ENCODE measurements at places on chromosomes 11 and 22.
A peak's percentile ranks its signal among the peaks of the same experiment; 100 is the strongest.

- DNase-seq: no peak
These were observed 1145.6 kb upstream of the TENM4 start for GRCh38 chr11:80586464-80586863.

GRCh38 chr11:109338131-109338530 is 83.9 kb upstream of the C11orf87 start:
- DNase-seq: no peak

- DNase-seq: no peak
These were observed 2.1 kb downstream of the RTN3 start for GRCh38 chr11:63683133-63683991.

- no peak for DNase-seq
These were observed 576.5 kb upstream of the B3GAT1 start for GRCh38 chr11:134988495-134988894.

DNA sequence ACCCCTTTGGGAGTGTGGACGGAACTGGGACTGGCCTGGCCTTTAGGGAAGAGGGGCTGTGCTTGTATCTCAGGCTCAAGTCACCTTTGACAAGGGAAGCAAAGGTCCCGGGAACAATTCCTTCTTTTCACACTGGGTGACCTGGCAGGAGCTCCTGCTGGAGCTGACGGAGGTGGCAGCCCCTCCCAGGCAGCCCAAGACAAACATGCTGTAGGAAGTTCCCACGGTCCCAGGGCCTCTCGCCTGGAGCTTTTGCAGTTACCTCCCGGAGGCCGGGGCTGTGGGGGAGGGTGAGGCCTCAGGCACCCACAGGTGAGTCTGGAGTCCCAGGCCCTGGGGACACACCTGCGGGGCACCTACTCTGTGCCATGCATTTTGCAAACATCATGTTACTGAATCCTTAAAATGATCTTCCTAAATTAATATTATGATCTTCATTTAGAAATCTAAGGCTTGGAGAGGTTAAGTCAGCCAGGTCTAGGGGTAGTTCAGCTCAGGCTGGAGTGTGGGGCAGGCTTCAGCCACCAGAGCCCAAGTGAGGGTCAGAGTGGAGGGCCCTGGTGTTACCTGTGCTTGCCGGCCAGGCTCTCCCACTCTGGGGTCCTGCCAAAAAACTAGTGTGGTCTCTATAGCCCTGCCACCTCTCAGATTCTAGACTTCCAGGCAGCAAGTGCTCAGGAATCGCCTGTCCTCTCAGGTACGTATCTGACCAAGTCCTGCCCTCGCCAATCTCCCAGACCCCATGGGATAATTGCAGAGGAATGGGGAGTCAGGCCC is 15.7 kb upstream of the MYEOV start:
- DNase-seq: peak; percentile 94

DNA sequence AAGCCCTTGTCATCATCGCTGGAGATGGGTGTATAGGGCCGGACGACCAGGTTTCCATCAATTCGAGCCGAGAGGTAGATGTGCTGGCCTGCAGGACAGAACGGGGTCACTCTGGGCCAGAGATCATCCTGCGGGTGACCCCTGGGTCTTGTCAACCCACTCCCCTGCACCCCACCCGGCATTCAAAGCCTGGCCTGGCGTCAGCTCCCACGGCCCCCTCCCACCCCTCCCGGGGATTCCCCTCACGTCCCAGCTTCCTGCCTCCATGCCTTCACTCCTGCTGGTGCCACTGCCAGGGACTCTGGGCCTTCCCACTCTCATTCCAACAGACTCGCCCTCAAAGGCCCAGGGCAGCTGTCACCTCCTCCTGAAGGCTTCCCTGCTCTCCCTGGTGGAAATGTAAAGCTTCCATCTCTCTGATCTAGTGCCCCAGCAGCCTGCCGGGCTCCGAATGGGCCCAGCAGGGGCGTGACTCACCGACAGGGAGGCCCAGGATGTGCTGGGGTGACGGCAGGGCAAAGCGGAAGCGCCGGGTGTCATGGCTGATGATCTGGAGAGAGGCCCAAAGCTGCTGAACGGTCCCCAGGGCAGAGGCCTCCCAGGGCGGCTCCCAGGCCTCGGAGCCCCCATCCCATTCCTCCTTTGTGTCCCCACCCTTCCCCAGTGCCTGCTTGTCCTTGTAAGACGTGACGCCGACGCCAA is 9.3 kb downstream of the ATP5MGL start:
- no peak for DNase-seq

GRCh38 chr11:95863486-95864140 is 60.3 kb downstream of the MTMR2 start:
- no peak for DNase-seq

GRCh38 chr22:17143826-17144225 is 15.3 kb downstream of the HDHD5 start:
- DNase-seq: no peak

- DNase-seq: peak; percentile 55
These were observed 5.3 kb downstream of the SLC17A6 start for GRCh38 chr11:22343371-22344032.

DNA sequence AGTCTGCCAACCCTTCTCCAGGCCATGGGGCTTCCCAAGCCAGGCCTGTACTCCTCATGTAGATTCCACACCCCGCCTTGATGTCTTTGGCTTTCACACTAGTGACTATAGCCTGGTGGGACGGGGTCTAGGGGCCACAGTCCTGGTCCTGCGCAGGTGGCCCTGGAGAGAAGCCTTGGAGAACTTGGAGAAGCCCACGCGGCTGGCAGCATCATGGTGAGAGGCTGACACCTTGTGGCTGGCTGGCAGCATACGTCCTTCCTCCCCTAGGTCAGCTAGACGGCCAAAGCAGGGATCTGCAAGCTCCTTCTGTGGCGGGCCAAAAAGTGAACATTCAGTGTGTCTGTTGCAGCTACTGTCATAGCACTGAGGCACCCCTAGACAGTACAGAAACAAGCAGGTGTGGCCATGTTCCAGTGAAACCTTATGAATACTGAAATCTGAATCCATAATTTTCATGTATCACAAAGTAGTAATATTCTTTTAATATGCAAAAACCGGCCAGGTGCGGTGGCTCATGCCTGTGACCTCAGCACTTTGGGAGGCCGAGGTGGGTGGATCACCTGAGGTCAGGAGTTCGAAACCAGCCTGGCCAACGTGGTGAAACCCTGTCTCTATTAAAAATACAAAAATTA is 42.0 kb downstream of the FAM83F start:
- peak; percentile 52 for DNase-seq

GRCh38 chr11:444396-445144 is 2.8 kb upstream of the ANO9 start:
- DNase-seq: peak; percentile 46

DNA sequence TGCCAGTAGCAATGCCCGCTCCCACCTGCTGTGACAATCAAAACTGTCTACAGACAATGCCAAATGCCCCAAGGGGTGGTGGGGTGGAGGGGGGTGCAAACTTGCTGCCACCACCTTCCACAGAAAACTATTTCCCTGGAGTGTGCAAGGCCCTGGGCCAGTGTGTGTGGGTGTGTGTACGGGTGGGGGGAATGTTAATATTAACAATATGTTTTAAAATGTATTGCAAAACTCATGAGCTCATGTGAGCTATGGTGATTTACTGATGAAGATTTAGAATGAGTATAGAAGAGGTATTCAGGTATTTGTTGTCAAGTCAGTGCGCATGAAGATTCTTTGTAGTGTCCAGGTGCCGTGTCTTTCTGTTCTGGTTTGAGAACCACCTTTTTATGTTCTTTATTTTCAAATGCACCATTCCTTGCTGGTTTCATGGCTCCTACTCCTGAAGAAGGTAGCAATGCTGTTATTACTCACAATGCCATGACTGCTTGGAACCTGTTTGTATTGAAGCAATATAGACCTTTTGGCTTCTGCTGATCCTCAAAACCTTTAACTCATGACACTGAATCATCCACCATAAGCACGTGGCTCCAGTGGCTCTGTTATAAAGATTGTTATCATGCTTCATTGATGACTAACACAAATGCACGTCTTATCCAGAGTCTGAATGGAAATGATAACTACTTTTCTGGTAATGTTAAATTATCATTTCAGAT is 29.9 kb upstream of the AQP11 start:
- DNase-seq: no peak

DNA sequence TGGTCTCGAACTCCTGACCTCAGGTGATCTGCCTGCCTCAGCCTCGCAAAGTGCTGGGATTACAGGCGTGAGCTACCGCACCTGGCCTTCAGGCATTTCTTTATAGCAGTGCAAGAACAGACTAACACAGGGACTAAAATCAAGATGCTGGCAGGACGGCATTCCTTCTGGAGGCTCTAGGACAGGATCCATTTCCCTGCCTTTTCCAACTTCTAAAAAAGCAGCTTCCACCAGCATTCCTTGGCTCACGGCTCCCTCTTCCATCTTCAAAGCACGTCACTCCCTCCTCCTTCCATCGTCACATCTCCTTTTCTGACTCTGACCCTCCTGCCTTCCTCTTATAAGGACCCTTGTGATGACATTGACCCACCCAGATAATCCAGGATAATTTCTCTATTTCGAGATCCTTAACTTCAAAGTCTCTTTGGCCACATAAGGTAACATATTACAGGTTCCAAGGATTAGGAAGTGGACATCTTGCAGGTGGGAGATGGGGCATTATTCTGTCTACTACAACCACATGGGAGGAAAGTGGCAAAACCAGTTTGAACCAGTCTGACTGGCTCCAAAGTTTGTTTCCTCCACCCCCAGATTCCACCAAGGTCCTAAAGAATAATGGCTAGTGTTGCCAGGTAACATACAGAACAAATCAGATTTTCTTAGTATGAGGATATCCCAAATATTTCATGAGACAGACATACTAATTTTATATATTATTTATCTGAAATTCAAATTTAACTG is 172.5 kb downstream of the MN1 start:
- no peak for DNase-seq

GRCh38 chr22:48077699-48078098 is 1315.2 kb downstream of the TBC1D22A start:
- DNase-seq: no peak

GRCh38 chr11:14577835-14578529 is 57.8 kb upstream of the PSMA1 start:
- DNase-seq: no peak

- peak; percentile 68 for DNase-seq
These were observed 39.3 kb upstream of the CELSR1 start for GRCh38 chr22:46576556-46577367.

GRCh38 chr22:44401783-44402110 is 89.0 kb upstream of the SHISAL1 start:
- DNase-seq: no peak

GRCh38 chr11:60705895-60706294 is 6.5 kb downstream of the MS4A8 start:
- no peak for DNase-seq

DNA sequence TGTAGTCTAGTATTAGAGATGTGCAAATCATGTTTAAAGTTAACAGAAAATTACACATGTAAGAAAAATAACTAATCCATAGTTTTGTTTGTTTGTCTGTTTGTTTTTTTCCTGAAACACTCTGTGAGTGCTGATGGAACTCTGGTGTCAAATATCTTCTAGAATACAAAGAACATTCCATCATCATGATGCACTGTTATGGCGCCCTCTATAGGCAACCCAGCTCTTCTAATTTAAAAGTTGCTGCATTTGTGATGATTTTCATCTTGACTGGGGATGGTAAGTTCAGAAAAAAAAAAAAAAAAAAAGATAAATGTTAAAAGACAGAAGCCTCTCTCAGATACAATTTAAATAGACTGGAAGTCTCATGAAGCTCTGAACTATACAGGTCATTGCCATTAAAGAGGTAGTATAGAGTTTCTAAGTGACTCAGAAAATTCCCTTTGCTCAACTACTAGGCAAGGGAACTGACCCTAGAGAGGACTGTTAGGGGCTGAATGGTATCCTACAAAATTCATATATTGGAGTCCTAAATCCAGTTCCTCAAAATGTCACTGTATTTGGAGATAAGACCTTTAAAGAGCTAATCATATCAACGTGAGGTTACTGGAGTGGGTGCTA is 597.2 kb upstream of the ANO3 start:
- no peak for DNase-seq

DNA sequence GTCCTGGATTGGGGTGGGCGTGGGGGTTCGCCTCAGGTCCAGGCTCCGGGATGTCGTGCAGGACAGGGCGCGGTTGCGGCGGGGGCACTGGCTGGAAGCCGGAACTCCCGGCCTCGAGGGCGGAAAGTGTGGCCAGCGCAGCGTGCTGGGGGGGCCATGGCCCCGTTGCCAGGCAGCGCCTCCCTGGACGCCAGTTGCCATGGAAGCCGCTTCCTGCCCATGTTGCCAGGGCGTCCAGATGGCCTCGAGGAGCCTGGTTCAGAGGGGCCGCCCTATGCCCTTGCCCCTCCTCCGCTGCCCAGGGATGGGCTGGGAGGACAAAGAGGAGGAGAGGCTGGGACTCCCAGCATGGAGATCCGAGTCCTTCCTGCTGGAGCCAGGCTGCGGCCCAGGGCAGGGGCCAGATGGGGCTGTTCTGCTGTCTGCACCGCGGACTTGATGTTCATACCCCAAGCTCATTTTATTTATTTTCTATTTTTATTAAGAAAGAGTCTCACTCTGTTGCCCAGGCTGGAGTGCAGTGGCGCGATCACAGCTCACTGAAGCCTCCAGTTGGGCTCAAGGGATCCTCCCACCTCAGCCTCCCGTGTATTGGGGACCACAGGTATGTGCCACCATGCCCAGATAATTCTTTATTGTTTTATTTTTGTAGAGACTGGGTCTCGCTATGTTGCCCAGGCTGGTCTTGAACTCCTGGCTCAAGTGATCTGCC is 4.6 kb upstream of the CCDC188 start:
- DNase-seq: no peak

- DNase-seq: no peak
These were observed 238.3 kb upstream of the NCAM1 start for GRCh38 chr11:112722876-112723275.

DNA sequence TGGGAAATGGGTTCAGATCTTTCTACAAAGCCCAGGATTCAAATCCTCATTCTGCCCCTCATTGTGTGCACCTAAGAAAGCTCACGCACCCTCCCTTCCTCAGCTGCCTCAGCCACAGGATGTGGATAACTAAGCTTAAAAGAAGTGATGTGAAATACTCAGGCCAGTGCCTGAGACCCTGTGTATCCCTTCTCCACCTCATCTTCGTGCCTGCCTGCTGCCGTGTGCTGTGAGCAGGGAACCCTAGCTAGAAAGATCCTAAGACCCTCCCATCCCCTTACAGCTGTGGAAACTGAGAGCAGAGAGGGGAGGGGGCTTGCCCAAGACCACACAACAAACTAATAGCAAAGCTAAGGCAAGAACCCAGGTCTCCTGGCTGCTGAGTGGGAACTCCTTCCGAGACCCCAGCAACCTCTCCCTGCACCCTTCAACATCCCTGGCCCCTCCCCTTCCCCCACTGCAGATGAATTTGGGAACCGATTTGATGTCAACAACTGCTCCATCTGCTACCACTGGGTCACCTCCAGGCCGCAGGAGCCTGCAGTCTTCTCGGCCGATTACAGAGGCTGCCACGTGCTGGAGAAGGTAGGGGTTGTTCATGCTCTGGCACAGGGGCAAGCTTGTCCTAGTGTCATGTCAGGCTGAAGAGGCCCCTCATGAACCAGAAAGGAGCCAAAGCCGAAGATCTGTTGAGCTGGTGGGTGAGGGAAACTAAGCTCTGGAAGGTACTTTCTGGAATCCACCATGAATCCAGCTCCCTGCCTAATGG is 1.5 kb downstream of the ZP1 start:
- DNase-seq: no peak

Data from pancreas (tissue), 10 donors.